ENCODE measurements at places on chromosomes 2 and 18.
A peak's percentile ranks its signal among the peaks of the same experiment; 100 is the strongest.

- DNase-seq, result no peak
These were observed 339.4 kb downstream of the GRB14 start for GRCh38 chr2:164281896-164282295.

- peak; percentile 16 for DNase-seq
These were observed 258 bp downstream of the MGAT4A start for GRCh38 chr2:98730707-98731040.

- no peak for DNase-seq
These were observed 3.0 kb upstream of the SULT1C3 start for GRCh38 chr2:108236676-108237335.

DNA sequence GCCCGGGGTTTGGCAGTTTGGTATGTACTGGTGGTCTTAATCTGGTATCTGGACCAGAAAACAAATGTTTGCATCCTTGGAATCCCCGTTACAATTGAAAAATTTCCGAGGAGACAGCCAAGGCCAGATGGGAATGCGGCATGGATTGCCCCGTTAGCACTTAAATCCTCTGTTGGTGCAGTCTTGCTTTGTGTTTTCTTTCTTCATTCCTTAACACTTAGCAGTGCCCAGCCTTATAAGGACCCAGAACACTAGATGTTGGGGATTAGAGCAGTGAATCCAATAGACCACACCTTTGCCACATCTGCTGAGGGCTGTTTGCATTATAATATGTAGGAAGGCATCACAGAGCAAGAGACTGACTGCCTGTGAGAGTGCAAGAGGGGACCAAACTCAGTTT lies 12.8 kb upstream of the ZNF532 start:
- no peak for DNase-seq

DNA sequence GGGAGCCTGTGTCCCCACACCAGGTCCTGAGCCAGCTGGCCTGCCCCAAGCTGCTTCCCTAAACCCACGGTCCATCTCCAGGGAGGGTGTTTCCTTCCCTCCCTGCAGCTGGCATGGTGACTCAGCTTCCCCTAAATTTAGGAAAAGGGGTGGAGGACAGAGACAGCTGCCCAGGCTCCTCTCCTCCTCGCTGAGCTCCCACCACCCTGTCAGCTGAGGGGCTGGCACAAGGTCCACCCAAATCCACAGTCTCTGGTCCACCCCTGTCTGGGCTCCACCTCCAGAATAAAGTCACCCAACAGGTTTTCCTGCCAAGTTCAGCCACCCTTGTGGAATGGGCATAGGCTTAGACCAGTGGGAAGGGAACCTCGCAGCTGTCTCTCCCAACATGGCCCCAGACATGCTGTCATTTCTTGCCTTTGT lies 156.5 kb downstream of the TNS1 start:
- peak; percentile 17 for DNase-seq

- no peak for DNase-seq
These were observed 37.8 kb downstream of the RRM2 start for GRCh38 chr2:10160203-10160955.
